Right forelimb (tissue), 1 donor: ENCODE measurements at places on chromosomes 4 and X.

DNA sequence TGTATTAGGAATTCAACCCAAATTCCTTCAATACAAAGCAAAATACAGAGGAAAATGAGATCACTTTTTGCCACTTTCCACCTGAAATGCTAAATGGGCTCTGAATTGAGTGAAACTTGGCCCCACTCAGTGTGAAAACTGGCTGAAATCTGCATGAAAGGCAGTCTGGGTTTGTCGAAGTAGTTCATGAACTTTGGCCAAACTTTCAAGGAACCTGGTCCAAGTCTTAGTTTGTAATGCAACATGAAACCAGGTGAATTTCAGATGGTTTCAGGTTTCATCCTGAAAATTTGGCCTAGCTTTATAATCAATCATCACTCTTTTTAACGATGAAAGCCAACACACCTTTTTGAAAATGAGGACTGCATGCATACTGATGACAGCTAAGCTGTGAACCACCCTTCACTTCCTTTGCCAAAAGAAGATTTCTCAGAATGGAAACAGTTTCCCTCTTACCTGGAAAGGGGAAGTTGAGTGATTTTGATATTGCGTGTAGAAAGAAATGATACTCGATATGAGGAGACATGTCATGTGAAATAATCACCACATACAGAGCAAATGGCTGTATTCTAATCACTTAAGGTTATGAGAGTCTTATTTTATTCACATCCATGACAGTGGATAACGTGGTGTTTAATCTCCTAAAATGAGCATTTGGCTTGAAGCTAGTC is 209.9 kb upstream of the ETNPPL start:
- DNase-seq: no peak

DNA sequence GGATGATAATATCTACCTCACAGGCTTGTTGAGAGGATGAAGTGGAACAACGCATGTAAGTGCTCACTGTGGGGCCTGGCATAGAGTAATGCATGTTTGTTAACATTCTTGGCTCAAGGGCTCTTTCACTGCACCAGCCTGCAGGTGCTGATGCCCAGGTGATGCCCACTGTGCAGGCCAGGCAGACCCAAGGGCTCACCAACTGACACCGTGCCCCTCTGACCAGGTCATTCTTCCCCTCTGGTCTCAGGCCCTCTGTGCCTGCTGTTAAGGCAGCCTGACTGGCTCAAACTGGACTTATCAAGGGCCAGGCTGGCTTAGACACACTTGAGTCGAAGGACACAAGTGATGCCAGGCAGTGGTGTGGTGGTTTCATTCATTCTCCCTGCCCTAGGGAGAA is 90.5 kb downstream of the PJA1 start:
- DNase-seq: no peak

DNA sequence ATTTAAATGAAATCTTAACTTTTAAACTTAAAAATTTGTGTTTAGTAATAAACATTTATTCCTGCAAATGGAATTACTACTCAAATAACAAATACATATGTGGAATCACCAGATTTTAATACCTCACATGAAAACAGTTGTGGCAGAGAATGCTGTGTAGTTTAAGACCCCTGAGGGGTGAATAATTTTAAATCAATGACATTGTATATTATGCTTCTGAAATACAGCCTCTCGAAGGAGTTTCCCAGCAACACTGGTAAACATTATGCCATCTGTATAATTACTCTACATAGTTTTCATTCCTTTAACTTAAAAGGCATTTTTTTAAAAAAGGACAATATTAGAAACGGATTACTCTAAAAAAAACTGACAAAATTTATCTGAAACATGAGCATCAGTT is 2313.3 kb downstream of the ARAP2 start:
- DNase-seq: no peak

DNA sequence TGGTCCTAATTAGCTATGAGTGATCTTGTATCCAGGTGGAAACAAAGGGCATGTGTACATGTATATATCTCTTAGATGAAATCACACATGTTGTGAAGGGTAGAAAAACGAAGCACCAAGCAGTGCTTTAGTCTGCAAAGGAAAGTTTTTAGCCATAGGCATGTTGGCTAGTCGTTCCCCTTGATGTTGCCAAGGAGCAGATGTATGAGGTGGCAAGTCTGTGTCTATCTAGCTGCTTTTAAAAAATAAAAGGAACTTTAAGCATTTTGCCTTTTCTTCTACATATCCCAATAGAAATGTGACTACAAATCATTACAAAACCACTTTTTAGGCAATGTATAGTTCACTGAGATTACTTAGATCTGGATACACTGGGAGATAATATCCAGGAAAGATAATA is 63.1 kb downstream of the NSUN7 start:
- DNase-seq: no peak

DNA sequence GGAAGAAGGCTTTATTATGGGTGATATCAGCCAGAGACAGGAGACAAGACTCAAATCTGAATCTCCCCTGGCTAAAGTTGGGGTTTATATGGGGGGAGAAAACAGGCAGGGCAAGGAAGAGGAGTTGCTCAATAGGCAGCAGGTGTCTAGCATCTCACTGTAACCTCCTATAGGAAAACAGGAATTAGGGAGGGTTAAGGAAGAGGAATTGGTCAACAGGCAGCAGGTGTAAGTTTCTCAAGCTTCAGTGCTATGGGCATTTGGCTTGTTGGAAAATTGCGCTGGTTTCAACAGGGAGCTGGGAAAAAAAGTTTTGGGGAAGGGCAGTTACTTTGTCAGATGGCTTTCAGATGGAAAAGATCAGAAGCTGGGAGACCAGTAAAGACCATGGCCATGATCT is 206.4 kb downstream of the NWD2 start:
- no peak for DNase-seq

DNA sequence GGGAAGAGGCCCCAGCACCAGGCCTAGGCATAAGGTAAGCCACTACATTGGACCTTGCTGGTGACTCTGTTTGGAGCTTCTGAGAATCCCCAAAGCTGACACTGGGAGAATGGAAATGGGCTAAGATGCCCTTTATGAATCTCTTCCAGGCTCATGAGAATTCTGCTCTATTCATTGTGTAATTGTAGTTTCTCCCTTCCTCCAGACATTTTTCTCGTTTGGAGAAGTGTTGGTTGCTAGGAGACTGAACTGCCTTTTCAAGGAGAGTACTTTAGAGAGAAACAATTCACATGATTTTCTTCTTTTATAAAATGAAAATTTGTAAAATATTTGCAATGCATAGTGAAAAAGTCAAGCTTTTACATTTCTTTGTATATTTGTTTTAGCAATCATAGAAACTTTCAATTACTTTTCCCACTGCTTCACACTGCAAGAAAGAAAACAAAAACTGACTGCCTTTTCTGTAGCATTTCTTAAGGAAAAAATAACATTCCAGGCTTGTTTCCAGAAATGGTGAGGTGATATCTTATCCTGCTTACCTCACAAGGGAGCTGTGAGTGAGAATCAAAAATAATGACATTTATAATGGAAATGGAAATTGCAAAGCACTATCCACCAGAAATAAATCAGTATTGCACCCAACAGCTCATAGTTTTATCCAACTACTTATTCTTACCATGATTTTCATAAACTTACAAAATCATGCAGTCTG is 24.9 kb upstream of the DCHS2 start:
- DNase-seq: no peak

GRCh38 chr4:185682236-185682635 is 129.8 kb downstream of the SORBS2 start:
- DNase-seq: no peak

- DNase-seq: peak; percentile 73
These were observed at the start of gene GABRB1 for GRCh38 chr4:47031011-47031678. Gene GABRB1 (plus strand): TSS chr4:47031567.

GRCh38 chr4:20760053-20760452 is 59.8 kb downstream of the PACRGL start:
- DNase-seq: no peak

GRCh38 chrX:3811331-3812311 is 98.2 kb upstream of the PRKX start:
- DNase-seq: no peak

GRCh38 chr4:82797405-82798111 is 1.0 kb downstream of the SCD5 start:
- DNase-seq: peak; percentile 64

GRCh38 chr4:71540749-71541269 is 202.0 kb downstream of the SLC4A4 start:
- DNase-seq: no peak
